ENCODE measurements at places on chromosomes 7 and 10. TPM values are rescaled to one million over a fixed set of nuclear protein-coding genes. Genes with fewer than 3 reads are reported as not detected.

Gene KAZALD1
- 2.4 TPM for total RNA-seq

Gene TFPI2
- total RNA-seq, result 96.5 TPM

Gene SFTPA1
- total RNA-seq, result not detected

Gene CALD1
- total RNA-seq, result 246 TPM

Gene NRCAM
- 157 TPM for total RNA-seq

All from thoracic aorta endothelial cell (primary cell).